Fibroblast of skin of scalp (primary cell): ENCODE measurements at places on chromosomes 11 and 22.
A peak's percentile ranks its signal among the peaks of the same experiment; 100 is the strongest.

GRCh38 chr11:122439866-122440810 is 215.4 kb upstream of the UBASH3B start:
- peak; percentile 25 for DNase-seq

GRCh38 chr22:33467620-33468095 is 409.5 kb upstream of the SYN3 start:
- DNase-seq: peak; percentile 26

GRCh38 chr22:39622881-39623367 is 52.4 kb downstream of the CACNA1I start:
- DNase-seq: peak; percentile 22

DNA sequence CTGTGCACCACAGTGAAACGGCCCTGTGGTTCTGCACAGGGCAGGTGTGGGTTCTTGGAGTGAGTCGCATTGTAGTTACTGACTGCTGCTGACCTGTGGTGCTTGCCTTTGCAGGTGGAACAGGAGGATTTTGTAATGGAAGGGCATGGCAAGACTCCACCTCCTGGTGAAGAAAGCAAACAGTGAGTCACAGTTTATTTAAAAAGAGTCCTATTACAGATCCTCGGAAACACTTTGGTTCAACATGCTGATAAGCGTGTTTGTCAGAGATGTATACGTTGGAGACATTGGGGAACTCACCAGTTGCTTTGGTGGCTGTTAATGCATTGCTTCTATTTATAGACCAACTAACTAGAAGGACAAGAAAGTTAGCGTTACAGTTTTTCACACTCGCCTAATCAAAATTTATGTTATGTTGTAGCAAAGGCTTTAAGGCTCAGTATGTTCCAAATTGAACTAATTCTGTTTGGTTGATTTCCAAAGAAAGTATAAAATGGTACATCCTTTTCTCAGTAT is 21.7 kb upstream of the TNRC6B start:
- DNase-seq: peak; percentile 24

DNA sequence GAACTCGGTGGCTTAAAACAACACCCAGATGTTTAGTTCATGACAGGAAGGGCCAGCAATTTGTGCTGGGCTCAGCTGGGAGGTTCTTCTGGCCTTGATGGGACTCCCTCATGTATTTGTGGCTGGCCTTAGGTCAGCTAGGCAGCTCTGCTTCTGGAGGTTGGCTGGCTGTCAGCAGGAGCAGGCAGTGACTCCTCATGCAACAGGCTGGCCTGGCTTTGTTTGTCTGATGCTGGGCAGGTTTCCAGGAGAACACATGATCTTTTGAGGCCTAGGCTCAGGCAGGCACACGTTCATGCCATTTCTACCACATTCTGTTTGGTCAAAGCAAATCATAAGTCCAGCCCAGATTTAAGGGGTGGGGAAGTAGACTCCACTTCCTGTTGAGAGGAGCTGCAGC is 571.2 kb downstream of the TBC1D22A start:
- peak; percentile 51 for DNase-seq

DNA sequence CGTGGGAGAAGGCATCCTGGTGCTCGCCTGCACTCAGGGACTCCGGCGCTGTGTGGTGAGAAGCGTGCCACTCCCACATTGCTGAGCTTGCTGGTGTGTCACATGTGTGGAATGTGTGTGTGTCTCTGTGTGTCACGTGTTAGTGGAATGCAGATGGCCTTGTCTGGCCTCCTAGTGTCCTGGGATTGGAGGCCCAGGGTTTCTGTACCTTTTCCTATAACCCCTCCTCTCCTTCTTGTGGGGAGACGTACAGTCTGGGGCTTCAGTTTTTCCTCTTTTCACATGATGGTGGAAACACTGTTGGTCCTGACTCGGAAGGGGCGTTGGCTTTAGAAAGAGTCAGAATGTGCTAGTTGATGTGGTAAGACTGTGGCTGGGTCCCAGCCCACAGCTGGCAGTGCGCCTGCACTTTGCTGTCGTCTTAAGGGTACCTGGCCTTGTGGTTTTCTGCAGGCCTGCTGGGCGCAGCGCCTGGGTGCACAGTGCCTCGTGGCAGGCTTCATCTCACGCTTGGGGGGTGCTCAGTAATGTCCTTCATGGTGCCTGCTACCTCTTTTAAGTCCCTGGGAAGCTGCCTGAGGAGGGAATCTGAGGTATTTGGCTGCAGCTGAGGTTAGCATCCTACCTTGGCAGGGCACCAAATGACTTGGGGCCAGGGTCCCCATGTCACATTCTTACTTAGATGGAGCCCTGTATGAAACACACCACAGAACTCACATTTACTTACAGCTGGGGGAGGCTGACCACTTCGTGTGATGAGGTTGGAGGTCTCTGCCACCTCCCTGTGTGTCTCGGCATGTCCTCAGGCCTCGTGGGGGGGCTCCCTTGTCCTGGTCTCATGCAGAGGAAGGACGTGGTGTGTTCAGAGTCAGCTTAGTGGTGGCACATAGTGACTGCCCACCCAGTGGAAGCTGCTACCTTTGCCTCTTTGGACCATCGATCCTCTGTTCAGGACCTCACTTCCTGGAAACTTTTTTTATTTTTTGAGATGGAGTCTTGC is 61.9 kb downstream of the MED15 start:
- DNase-seq: peak; percentile 98

DNA sequence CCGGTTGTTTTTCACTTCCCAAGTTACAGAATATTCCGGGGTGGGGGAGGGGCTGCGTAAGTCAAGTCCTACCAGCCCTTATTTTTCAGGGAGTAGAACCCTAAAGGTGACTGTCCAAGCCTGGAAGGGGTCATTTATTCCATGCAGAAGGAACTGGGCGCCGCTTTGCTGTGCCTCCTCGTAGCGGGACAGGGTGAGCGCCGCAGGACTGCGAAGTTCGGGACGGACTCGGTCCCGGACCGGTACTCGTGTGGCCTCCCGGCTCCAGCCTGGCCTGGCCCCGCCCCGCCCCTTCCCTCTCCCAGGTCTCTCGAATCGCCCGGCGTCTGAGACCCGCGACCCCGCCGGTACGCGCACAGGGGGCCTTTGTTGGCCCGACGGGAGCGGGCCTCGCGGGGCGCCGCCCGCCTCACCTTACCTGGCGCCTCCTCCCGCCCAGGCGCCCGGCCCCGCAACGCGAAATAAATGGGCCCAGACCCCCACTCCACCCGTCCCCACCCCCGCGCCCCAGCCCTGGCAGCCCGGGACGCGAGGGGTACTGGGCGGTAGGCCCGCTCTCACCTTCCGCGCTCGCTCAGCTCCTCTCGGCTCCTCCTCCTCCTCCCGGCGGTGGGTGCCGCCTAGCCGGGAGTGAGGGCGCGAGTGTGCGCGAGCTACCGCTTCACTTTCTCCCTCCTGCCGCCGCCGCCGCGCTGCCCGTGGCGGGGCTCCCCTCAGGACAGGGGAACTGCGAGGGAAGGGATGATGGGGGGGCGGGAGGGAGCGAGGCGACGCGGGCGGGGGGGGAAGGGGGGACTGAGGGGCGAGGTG is 698 bp downstream of the PAK1 start:
- peak; percentile 21 for DNase-seq

DNA sequence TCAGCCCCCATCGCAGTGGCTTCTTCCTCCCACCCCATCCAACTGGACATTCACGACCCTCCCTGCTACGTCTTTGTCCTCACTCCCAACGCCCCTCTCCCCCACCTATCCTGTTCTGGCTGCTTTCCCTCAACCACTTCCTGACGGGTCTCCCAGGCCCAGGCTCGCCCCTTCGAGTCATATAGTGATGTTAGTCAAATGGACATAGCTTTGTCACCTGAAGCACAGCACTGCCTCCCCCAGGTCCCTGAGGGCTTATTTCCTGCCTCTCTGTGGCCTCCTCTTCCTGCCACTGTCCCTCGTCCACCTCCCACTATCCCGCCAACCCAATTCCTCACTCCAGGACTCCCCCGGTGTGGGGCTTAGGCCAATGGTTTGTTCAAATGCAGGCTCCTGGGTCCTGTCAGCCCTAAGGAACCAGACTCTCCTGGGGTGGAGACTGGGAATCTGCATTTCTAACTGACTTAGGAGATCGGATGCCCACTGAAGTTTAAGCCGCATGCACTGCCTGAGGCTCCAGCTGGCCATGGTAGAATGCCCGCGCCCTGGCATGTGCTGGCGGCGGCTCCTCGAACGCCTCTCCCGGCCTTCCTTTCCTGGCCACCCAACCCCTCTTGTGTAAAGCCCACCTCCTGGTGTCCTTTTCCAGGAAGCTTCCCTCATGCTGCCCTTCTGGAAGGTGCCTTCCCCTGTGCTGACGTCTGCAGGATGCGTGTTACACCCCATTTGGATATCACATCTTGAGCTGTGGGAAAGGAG is 18.3 kb downstream of the SUN2 start:
- DNase-seq: no peak

GRCh38 chr11:125514336-125515101 is 18.5 kb upstream of the FEZ1 start:
- DNase-seq: peak; percentile 14

- no peak for DNase-seq
Measured at GRCh38 chr22:40855979-40856512, 393 bp downstream of the ST13 start.

DNA sequence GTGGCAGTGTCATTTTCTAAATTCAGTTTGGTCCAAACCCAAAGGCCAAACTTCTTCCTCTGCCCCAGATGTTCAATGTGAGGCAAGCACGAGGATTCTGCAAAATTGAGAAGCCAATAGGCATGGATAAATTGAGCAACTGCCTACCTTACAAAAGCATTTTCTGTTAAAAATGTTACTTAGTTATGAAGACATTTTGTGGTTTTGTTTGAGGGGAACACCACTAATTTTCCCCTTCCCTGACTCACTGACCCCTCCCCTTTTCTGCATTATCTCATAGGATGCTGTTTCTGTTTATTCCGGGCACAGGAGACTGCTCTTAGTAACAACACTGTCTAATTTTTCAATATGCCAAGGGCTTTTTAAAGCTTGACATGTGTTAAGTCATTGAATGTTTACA is 462.8 kb downstream of the INSC start:
- no peak for DNase-seq

GRCh38 chr11:74672956-74673692 is 58.1 kb downstream of the CHRDL2 start:
- DNase-seq: peak; percentile 98

GRCh38 chr22:40582063-40582462 is 54.5 kb downstream of the MRTFA start:
- DNase-seq: no peak

GRCh38 chr11:67178421-67178820 is 59.4 kb downstream of the KDM2A start:
- DNase-seq: peak; percentile 44

DNA sequence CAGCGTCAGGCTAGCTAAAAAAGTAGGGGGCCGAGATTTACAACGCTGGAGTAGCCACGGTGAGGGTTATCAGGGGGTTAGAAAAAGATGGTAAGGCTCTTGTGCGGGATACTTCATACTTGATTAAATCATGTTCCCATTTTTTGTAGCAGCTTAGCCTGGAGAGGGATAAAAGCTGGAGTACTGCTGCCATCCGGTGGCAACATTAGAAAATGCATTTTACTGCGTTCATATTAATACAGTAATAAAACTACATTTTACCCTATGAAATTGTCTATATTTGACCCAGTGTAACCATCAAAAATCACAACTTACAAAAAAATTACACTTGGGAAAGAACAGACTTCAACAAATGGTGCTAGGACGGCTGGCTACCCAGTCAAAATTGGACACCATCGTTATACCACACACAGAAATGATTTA is 17.3 kb downstream of the RPUSD4 start:
- DNase-seq: peak; percentile 50

- DNase-seq: peak; percentile 88
Measured at GRCh38 chr11:66967670-66968425, 7.3 kb upstream of the C11orf86 start.

- no peak for DNase-seq
Measured at GRCh38 chr11:8963569-8964323, 496 bp downstream of the TMEM9B start.

DNA sequence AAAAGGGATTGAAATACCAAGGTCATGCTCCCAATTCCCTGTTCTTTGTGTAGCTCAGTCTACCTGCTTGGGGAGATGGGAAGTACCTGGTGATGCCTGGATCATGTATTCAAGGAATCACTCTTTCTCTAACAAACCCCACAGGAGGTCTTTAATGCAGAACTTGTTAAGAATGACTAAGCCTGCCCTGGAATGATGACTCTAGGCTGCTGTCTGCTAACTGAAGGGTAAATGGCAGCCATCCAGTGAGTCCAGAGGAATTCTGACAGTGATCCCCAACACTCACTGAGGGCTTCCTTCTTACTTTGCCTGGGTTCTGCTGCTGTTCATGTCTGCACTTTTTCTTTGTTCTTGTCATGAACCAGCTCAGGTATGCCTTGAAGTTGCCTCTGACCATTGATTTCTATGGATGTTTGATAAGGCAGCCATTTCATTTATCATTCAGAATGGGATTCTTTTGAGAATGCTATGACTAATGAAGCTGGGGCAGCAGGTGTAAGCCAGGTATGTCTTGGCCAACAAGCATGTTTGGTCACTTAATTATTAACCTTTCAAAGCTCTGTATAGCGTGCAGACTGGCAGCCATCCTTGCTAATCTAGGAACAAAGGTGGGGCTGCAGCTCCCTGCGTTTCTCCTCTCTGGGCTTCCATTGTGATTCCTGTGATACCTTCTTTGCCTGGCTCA is 11.4 kb downstream of the PRSS23 start:
- DNase-seq: peak; percentile 92

DNA sequence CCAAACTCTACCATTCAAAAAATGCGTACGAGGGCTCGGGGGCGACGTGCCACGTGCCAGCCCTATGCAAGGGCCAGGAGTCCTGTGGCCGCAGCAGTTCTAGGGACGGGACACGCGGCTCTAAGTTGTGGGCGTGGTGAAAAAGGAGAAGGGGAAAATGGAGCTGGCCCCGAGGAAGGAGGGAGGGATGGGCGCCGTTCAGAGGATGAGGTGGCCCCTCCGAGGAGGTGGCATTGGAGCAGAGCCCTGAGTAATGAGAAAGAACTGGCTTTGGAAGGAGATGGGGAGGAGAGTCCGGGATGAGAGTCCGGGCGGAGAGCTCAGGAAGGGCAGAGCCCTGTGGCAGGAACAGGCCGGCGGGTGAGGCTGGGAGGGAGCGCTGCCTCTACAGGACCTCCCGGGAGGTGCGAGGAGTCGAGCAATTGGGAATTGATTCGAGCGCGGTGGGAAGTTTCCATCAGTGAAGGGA is 21.0 kb downstream of the OTUB1 start:
- DNase-seq: peak; percentile 54

GRCh38 chr11:26688701-26689100 is 33.2 kb downstream of the SLC5A12 start:
- no peak for DNase-seq

GRCh38 chr11:116837231-116838091 is at the start of gene APOA1:
APOA1 (minus strand) TSS chr11:116837622; CDS start chr11:116837387, 235 bp downstream.
- peak; percentile 32 for DNase-seq

DNA sequence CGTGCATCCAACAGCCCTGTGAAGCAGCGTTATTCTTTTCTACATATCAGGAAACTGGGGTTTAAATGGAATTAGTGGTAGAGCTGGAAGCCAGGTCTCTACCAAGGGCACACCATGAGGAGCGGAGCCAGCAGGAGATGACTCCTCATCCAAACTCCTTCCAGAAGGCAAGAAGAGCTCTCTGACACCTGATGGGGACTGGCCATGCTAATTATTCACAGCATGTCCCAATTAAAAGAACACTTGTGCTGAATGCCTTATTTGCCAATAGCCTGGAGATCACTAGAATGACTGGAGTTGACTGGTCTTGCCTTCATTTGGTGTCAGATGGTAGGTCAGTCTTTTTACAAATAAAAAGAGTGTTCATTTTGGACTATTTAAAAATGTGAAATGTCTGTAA is 32.9 kb upstream of the SLN start:
- DNase-seq: no peak

- no peak for DNase-seq
Measured at GRCh38 chr22:49531368-49531791, 296.3 kb downstream of the BRD1 start.

GRCh38 chr11:40230821-40231220 is 1228.6 kb downstream of the LRRC4C start:
- no peak for DNase-seq

GRCh38 chr22:49404020-49404419 is 423.7 kb downstream of the BRD1 start:
- no peak for DNase-seq
